ENCODE measurements at places on chromosomes 2 and 18.

GRCh38 chr2:95296011-95296410 lies 1.1 kb upstream of the KCNIP3 start:
- no peak for DNase-seq

GRCh38 chr2:199850718-199851500 lies at the start of gene FTCDNL1:
Gene FTCDNL1, minus strand, starts transcription at chr2:199851192. Its CDS starts 2,230 bp downstream, at chr2:199848962.
- DNase-seq = peak; percentile 35

- DNase-seq = no peak
Observed at GRCh38 chr18:40930211-40930882, 1024.7 kb upstream of the PIK3C3 start.

- no peak for DNase-seq
Observed at GRCh38 chr2:75539955-75540716, 20.6 kb downstream of the EVA1A start.

- no peak for DNase-seq
Observed at GRCh38 chr2:47072018-47072691, 83.0 kb downstream of the STPG4 start.

DNA sequence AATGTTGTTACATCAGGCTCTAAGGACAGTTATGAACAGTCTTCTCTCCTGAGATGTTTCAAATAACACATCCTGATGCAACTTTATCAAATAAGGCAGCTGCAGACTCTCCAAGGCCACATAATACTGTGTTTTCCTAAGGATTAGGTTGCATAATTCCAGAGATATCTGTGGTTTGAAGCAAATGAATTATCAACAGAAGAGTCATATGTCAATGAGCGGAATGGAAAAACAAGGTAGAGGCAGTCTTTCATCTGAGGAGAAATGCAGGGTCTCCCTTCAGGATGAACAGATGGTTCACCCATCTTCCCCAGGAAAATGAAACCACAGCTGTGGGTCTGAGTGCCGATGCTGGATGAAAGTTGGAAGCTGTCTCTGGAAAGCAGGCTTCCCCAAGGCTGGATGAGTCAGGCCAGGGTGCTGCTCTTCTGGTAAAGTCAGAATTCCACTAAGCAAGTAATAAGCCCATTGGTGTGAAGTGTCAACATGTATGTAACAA lies 22.2 kb downstream of the LYG1 start:
- DNase-seq = no peak

DNA sequence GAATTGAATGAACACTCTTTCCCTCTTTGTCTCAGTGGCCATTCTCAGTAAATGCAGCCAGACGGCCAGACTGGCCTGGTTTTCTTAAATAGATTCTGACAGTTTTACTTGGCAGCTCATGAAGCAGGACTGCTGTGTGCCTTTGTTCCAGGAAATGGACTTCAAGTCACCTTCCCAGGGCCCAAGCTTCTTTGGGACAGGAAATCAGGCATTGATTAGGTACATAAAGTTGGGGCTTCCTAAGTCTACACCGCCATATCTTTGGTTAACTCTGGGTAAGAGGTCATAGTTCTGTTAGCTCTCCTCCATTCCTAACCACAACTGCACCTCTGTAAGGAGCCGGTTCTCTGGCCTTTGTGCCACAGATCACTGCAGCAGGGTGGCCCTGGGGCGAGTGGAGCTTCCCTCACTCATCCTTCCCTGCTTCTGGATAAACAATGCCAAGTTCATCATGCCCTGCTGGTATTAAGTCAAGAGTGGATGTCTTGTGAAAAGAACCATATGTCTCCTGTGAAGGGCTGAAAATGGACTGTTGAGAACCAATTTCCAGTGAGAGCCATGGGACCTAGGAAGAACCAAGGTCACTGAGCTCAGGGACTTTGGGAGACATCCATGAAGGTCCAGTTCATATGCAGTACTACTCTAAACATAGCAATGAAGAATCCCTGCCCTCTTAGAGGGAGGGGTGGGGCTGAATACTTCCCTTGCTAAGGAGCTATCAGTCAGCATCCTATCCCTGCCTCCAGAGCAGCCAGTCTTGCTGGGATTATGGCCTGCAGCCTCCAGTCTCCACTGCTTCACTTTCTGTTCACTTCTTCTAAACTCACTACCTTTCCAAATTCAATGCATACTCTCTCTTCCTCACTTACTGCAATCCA lies 122.6 kb upstream of the XPO1 start:
- no peak for DNase-seq

- DNase-seq = no peak
Observed at GRCh38 chr2:240857039-240858008, 11.3 kb upstream of the AGXT start.

- DNase-seq = no peak
Observed at GRCh38 chr2:233542507-233542906, 24.1 kb downstream of the USP40 start.

DNA sequence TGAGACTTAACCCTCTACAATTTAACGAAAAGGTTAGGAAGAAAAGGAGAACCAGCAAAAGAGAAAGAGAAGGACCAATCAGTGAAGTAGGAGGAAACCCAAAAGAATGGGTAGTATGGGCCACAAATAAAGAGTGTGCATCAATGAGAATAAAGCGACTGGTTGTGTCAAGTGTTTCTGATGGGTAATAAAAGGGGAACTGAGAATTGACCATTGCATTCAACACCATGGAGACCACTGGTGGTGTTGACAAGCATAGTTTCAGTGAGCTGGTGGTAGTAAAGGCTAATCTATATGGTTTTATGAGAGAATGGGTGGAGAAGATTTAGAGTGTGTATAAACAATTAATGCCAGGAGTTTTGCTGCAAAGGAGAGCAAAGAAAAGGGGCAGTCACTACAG lies 75.4 kb downstream of the CSRNP3 start:
- no peak for DNase-seq

DNA sequence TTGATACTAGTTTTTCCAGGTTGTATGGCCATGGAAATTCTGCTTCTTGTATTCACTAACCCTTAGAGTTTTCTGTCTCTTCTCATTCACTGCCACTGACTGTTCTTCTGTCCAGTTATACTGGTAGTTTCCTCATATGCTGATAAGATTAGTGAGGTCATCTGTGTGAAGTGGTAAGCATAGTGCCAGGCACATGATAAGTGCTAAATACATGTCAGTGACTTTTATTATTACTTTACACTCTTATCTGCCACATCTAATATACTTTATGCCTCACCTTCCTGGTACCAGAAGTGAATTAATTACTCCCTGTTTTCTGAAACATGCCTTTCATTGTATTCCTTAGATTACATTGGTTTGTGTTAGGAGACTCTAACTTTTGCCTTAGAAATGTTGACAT lies 91.3 kb downstream of the NBEAL1 start:
- no peak for DNase-seq

GRCh38 chr2:215684448-215685237 lies 248.8 kb upstream of the FN1 start:
- no peak for DNase-seq

- no peak for DNase-seq
Observed at GRCh38 chr2:30282721-30283120, 51.4 kb downstream of the LBH start.

GRCh38 chr2:230723363-230723762 lies 10.7 kb downstream of the CAB39 start:
- DNase-seq = peak; percentile 23

- no peak for DNase-seq
Observed at GRCh38 chr2:128496700-128497099, 178.0 kb upstream of the HS6ST1 start.
